ENCODE measurements at places on chromosomes 5 and 9.

- no peak for DNase-seq
Measured at GRCh38 chr5:84634256-84634655, 249.6 kb upstream of the EDIL3 start.

DNA sequence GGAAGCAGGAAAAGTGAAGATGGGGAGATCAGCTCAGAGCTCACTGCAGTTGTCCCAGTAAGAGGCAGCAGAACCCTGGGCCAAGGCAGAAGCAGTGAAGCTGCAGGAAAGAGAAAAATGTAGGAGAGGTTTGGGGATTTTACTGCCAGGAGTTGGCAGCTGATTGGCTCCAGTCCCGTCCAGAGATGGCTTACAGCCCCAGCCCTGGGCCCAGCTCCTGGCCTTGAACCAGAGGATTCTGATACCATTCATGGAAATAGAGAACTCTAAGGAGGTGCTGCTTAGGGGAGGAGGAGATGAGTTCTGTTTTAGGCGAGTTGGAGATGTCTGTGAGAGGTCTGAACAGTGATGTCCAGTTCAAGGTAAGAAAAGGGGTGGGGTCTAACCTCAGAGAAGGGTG is 4.6 kb downstream of the MORN5 start:
- DNase-seq = no peak

DNA sequence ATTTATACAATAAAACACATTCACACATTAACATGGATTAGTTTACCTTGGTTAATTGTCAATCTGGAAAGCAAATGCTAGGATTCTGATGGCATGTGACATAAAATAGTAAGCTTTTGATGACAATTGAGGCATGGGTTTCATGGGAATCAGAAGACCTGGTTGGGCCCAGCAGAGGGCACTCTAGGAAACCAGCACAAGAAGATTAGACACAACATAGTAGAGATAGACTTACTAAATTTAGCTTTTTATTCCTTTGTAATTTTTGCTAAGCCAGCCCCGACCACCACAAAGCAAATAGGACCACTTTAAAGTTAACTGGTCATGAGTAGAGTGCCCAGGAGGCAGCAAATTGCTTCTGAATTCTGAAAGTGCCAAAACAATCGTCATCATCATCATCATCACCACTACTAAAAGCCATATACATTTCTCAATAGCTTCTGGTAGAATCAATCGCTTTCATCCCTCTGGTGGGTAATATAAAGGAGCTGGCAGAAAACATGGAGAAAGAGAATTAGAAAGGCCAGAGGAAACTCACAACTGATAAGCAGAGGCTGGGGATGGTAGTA is 163.2 kb downstream of the ARRDC3 start:
- no peak for DNase-seq

- no peak for DNase-seq
Measured at GRCh38 chr9:109193974-109194556, 27.0 kb upstream of the FRRS1L start.

GRCh38 chr5:76175821-76176403 is 92.7 kb downstream of the SV2C start:
- DNase-seq = no peak

DNA sequence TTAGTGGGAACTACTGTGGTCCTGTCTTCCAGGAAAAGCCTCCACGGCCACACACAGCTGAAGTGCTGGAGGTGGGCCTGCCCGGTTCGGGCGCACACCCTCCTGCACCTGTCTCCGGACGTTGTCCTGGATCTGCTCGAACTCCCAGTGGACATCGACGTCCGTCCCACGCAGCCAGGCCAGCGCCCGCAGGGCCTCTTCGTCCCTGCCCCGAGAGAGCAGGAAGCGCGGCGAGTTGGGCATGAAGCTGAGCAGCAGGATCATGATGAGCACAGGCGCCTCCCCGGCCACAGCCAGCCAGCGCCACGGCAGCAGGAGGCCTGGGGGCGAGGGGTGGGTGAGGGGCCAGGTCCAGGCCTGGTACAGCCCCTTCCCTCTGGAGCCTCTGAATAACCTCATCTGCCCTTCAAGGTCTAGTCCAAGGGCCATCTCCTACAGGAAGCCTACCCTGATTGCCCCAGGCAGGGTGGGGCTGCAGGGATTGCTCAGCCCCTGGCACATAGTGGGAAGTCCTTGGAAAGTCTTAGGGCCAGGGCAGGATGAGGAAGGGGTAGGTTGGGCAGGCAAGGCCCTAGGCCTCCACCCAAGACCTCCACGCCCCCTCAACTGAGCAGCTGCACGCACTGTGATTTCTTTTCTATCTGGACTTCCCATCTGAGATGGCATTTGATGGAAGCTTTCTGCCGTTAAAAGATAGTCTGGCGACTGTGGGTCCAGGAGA is 3.4 kb downstream of the SLC2A6 start:
- DNase-seq = no peak

DNA sequence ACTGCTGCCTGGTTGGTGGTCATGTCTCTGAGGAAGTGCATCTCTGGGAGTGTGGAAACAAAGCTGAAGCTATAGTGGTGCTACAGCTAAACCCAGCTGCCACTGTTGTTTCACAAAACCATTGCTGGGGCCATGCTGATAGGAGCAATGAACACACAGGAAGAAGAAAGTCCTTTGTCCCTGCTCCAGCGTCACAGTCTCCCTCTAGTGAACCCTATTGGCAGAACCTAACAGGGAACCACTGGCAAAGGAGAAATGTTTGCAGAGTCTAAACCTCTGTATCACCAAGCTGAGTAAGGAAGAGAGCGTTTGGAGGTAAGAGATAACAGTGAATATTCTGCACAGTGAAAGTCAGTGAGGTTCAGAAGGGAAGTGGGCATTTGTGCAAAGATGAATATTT is 244.0 kb downstream of the YTHDC2 start:
- no peak for DNase-seq

- no peak for DNase-seq
Measured at GRCh38 chr5:160789219-160789859, 62.7 kb downstream of the ATP10B start.

DNA sequence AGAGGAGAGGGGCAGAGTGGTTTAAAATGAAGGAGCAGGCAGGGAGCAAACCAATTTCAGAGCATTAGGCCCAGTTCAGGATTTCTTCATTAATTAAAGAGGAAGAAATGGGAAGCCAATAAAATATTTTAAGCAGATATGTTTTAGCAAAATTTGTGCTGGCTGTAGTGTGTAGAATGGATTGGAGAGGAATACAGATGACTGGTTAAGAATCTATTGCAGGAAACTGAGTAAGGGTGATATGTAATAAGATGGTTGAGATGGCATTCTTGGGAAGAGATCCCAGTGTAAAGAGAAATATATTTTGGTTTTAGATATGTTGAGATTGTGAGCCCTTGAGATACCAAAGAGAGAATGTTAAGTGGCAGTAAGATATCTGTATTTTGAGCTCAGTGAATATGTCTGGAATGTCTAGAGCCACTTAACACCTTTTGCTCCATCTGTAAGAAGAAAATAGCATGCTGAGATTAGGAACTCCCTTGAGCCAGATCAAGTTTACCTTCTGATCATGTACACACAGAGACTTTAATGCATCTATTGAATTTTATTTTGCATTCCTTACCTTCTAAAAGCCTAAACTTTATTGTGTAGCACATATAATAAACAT is 79.5 kb upstream of the SLC27A6 start:
- DNase-seq = no peak

DNA sequence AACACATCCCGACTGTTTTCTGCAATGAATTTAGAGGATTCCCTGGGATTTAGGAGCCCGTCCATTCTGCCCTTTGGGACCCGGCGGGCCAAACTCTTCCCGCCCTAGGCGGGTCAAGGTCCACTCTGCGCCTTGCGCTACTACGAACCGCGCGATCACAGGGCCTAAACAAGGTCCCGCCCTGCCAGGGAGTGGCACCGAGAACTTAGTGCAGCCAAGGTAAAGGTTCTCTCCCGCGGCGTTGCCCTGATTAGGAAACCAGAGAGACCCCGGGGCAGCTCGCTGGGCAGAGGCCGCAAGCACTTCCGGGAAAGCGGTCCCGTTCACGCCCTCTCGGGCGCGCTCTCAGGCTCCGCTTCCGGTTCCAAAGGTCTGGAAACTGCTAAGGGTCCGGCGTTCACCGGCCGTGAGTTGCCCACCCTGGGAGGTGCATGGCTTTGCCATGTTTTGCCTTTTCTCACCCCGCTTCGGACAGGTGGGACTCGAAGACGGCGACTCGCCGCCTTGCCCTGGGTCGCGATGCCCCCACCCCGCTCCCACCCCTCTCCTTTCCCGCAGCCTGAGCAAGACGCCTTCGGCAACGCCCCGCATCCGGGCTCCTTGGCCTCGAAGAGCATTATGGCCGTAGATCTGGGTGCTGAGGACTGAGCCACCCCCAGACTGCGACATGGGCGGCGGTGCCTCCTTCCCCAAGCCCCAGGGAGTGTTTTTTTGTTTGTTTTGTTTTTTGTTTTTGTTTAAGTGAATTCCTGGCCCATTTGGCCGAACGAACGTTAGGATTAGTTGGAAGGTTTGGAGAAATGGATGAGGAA is 23.4 kb downstream of the HNRNPK start:
- DNase-seq = peak; percentile 93

DNA sequence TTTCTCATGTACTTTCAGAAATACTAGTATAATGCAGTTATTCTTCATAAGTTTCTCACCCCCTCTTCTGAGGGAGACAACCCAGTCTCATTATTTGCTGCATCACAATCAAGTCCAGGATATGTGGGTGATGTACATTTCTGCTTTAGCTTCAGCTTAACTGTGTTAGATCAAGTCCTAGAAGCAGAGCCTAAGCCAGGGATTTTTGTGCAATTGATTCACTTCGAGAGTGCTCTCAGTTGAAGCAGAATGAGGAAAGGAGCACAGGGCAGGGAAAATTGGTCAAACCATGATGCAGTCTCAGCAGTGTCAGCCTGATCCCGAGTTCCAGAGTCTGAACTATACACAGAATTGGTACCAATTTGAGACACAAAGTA is 15.1 kb downstream of the HNRNPK start:
- DNase-seq = no peak

DNA sequence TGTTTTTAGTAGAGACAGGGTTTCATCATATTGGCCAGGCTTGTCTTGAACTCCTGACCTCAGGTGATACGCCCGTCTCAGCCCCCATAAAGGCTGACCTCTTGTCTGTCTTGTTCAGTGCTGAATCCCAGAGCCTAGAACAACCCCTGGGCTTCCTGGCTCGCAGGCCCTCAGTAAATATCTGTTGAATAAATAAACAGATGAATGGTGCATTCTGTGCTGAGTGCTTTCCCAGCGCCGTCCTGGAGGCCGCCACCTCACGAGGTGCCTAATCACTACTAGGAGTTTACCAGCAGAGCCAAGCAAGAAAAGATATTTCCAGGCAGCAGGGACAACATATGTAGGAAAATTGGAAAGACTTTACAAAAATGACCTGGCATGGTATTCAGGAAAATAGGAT is 88.5 kb downstream of the SNX24 start:
- DNase-seq = no peak

GRCh38 chr5:43171451-43171850 is 20.6 kb upstream of the NIM1K start:
- no peak for DNase-seq
